ENCODE measurements at places on chromosomes 3 and 15. TPM values are rescaled to one million over a fixed set of nuclear protein-coding genes. Genes with fewer than 3 reads are reported as not detected.

The GOLGA8J gene
- total RNA-seq: not detected

The CYP19A1 gene
- not detected for total RNA-seq

The AADAC gene
- not detected for total RNA-seq

The HHLA2 gene
- total RNA-seq: 1.1 TPM

The CLSTN2 gene
- total RNA-seq: not detected

The CLEC3B gene
- not detected for total RNA-seq

The MAP2K1 gene
- 108 TPM for total RNA-seq

The FANCD2OS gene
- not detected for total RNA-seq

The BUB1B gene
- total RNA-seq: 70.6 TPM

The GP5 gene
- 0.80 TPM for total RNA-seq

- DNase-seq: no peak
Measured at GRCh38 chr15:36866896-36867295, 233.5 kb downstream of the MEIS2 start.

DNA sequence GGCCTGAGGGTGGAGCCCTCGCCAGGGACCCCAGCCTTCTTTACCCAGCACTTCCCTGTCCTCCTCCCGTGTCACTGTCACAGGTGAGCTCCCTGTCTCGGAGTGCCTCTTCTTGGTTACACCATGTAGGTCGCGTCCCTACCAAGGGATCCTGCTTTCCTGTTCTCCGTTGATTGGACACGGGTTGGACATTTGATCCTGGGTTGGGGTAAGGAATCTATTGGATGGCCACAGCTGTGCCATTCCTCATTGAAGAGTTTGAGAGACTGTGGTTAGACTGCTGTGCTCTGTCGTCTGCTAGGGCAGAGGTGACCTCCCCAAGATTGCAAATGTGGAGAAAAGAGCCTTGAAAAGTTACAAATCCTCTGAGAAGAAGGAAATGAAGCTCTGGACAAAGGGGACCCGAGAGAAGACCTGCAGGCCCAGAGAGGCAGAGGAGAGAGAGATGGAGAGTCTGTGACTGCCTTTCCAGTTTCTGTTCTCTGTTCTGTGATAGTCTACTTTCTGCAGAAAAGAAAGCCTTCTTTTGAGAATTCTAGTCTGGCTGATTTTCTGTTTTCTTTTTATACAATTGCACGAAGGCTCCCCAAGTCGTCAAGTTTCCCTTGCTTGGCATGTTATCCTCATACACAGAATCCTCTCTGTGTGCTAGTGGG is 325.7 kb upstream of the RGMA start:
- no peak for DNase-seq

DNA sequence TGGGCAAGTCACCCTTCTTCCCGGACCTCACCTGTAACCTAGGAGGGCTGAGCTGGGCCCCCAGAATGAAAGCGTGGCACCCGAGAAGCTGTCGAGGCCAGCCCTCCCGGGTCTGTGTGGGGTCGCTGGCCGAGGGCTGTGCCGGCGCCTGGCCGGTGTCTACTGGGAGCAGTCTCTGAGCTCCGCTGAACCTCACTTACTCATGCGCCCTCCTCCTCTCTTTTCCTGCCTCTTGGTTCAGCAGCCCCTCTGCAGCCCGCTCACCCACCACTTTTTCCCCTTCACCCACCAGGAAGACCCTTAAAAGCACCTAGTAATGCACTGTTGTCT is 419 bp downstream of the HYKK start:
- DNase-seq: no peak

- DNase-seq: no peak
Measured at GRCh38 chr3:188149587-188149986, 4.4 kb upstream of the LPP start.

GRCh38 chr3:111352585-111352984 is 189.4 kb upstream of the CD96 start:
- DNase-seq: no peak

GRCh38 chr3:110265302-110265701 is 806.3 kb upstream of the NECTIN3 start:
- DNase-seq: no peak

GRCh38 chr15:88748081-88748480 is 55.2 kb upstream of the ACAN start:
- no peak for DNase-seq

DNA sequence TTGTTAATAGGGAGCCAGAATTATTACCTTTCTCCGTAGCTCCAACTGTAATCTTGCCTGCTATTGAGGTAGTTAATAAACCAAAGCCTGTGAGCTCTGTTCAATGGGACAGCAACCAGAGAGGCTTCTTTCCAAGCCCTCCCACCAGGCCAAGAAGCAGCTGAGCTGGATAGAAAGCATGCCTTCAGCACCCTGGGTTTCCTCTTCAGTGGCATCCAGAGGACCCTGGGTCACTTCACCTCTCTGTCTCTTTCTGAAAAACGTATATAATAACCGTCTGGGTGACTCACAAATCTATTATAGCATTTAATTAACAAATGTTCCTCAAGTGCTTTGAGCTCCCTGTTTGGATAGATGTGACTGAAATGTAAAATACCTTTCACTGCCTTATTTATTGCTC is 420.0 kb downstream of the LPP start:
- no peak for DNase-seq

DNA sequence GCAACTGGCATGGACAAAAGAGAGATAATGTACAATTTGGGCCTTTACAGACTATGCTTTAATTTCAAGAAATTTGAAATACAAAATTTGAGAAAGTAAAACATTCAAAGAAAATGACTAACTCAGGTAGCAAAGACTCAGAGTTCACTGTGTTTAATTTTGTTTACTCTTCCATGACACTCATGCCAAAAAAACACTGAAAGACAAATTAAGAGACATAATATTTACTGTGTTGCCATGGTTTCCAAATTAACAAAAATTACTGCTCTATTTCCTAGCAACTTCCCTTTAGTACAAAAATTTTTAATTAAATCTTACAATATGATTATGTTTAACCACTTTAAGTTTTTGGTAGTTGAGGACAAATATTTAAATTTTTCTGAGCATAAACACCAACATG is 29.6 kb downstream of the LRRFIP2 start:
- no peak for DNase-seq

DNA sequence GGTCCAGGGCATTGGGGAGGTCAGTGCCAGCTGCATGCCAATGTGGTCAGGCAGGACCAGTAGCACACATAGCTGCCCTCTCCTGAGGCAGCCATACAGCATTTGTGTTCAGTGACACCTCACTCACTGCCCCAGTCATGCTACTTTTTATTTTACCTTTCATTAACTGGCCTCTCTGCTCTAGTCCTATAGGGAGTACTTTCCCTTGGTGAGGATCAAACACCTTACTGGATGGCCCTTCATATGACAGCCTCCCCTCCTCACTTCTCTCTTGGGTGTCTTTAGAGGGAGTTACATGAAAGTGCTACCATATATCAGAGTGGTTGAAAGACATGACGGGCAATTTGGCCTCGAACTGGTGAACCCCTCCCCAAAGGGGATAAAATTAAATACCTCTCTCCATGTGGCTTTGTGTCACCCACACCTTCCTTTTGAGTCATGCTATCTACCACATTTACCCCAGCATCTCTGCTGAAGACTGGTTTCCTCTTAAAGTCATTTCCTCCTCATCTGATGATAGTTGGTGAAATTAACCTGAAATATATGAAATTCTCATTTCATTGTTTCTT is 17.6 kb downstream of the RLBP1 start:
- DNase-seq: peak; percentile 35

- no peak for DNase-seq
Measured at GRCh38 chr3:86711634-86712033, 279.3 kb downstream of the VGLL3 start.

DNA sequence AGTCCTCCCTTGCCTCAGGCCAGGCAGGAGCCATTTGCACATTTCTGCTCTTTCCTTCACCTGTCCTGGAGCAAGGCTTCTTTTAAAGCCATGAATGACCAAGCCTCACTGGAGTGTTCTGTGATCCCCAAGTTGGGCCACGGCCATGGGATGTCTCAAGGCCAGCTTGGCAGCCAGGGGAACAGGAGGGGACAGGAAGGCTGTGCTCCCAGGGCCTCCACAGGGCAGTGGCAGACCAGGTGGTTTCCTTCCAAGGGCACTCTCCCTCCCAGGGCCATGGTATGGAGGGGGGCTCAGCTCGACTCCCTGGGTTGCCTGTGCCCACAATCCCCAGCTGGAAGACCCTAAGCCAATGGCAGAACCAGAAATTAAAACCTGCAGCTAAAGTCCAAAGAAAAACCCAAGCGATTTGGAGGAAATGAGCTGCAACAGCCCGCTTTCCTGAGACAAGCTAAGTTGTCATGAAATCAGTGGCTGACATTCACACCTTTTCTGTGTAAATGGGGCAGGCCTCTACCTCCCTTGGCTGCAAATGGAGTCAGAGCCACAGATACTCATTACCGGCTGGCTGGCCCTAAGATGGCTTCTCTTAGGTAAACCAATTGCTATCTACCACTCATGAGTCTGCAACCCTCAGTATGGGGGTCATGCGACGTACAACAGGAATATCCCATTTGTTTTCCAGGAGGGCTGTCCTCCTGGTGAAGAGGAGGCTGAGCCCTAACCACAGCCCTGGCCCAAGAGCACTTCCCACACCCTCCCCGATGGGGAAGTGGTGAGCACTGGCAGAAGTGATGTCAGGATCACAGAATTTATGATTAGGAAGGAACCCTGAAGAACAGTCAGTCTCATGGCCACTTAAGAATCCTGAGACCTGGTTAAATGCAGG is 83.3 kb downstream of the SNRK start:
- no peak for DNase-seq

- DNase-seq: peak; percentile 7
Measured at GRCh38 chr3:53495520-53496391, 1.3 kb downstream of the CACNA1D start.

GRCh38 chr3:82773207-82773606 is 1011.8 kb upstream of the GBE1 start:
- no peak for DNase-seq

DNA sequence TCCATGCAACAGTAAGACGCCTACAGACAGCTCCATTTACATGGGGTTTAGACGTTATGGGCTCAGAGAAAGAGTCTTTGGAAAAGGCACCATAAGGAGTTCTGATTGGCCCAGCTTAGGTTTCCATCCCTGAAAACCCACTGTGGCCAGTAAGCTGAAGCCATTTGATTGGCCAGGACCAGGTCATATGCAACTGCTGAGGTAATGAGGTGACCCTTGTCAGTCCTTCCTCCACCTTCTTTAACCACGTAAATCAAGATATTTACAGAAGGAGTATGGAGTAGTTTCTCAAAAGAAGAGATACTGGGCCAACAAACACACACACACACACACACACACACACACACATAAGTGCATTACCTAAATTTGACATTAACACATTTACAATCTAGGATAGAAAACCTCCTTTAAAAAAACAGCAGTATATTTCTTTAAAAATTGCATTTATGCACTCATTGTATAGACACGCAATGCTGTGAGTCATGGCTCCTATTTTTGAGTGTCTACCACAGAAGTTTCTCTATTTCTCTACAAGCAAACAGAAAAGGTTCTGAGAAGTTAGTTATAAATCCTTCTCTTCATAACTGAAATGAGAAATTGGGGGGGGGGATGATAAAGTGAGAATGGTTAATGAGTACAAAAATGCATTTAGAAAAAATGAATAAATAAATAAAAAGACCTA is 16.3 kb upstream of the MB21D2 start:
- DNase-seq: no peak

- DNase-seq: no peak
Measured at GRCh38 chr3:108136561-108137459, 46.0 kb upstream of the CD47 start.

GRCh38 chr3:190424478-190425439 is 24.9 kb downstream of the TMEM207 start:
- DNase-seq: peak; percentile 30

DNA sequence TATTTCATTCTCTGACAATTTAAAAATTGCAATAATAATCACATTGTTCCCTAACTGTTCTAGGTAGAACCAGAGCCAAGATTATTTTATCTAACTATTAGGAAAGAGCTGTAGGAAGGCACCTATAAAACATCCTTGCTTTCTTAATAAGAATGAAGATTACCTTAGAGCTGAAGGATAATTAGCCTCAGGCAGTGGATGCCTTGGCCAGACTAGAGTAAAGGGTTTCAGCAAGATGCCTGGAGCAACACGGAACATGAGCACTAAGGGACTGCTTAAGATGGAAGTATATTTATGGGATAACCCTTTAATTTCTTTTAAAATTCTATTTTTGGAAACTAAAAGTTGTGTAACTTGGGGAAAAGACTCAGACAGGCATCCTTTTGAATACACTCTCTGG is 456.6 kb upstream of the RBMS3 start:
- no peak for DNase-seq

- DNase-seq: no peak
Measured at GRCh38 chr15:58380280-58380945, 51.4 kb upstream of the LIPC start.

- DNase-seq: no peak
Measured at GRCh38 chr3:39173318-39174125, 18.9 kb downstream of the XIRP1 start.

- DNase-seq: no peak
Measured at GRCh38 chr15:95795386-95795785, 535.1 kb upstream of the NR2F2 start.

- no peak for DNase-seq
Measured at GRCh38 chr3:170699158-170700053, 113.5 kb upstream of the SLC7A14 start.

DNA sequence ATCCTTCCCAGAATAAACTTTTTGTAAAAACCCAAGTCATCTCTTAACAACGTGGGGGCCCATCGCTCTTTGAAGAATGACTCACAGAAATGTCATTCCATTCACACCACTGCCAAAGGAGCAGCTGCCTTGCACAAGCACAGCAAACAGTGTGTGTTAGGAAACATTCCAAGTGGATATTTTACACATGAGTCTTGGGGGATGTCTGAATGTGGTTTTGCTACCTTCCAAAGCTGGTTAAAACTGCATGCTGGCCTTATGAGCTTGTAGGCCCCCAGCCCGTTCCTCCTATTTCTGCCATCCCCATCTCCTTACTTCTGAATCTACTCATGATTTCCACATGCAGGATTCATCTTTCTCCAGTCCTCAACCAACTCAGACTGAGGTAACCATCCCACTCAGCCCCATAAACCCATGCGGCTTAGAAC is 130.8 kb downstream of the CPNE4 start:
- DNase-seq: no peak

- DNase-seq: no peak
Measured at GRCh38 chr15:90427185-90427584, 39.1 kb downstream of the IQGAP1 start.
